ENCODE measurements at places on chromosomes 13 and 19. TPM values are rescaled to one million over a fixed set of nuclear protein-coding genes. Genes with fewer than 3 reads are reported as not detected.

Gene TRMT1
- total RNA-seq, result 15.0 TPM

Gene COL4A2
- 141 TPM for total RNA-seq

Gene LIN37
- 8.9 TPM for total RNA-seq

Gene FXYD3
- total RNA-seq, result 0.98 TPM

Gene C13orf42
- not detected for total RNA-seq

Gene UPF3A
- 20.7 TPM for total RNA-seq

Gene HCN2
- 11.1 TPM for total RNA-seq

Gene IFNL1
- not detected for total RNA-seq
